Stimulated activated CD8-positive, alpha-beta memory T cell treated with anti-CD3 and anti-CD28 coated beads, Interleukin-4, amount 100 ng/mL, for 48 hours (primary cell): ENCODE measurements at places on chromosomes 16 and 17.

- DNase-seq = no peak
These were observed 6.2 kb downstream of the NF1 start for GRCh38 chr17:31100840-31101459.

DNA sequence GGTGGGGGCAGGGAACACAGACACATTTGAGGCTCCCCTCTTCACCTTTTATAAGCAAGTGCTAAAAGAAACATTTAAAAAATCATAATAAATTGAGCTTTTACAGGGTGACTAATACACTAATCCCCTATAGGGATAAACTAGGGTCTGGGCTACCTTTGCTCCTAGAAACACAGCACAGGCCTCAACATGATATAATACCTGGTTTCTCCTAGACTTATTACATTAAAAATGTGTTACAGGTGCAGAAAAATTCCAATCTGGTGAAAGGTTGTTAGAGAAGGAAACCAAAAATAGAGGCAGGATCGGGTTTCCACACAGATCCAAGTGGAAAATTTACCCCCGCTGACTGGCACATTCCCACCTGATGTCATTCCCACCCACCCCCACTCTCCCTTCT, 124.7 kb upstream of the NOG start:
- no peak for DNase-seq

DNA sequence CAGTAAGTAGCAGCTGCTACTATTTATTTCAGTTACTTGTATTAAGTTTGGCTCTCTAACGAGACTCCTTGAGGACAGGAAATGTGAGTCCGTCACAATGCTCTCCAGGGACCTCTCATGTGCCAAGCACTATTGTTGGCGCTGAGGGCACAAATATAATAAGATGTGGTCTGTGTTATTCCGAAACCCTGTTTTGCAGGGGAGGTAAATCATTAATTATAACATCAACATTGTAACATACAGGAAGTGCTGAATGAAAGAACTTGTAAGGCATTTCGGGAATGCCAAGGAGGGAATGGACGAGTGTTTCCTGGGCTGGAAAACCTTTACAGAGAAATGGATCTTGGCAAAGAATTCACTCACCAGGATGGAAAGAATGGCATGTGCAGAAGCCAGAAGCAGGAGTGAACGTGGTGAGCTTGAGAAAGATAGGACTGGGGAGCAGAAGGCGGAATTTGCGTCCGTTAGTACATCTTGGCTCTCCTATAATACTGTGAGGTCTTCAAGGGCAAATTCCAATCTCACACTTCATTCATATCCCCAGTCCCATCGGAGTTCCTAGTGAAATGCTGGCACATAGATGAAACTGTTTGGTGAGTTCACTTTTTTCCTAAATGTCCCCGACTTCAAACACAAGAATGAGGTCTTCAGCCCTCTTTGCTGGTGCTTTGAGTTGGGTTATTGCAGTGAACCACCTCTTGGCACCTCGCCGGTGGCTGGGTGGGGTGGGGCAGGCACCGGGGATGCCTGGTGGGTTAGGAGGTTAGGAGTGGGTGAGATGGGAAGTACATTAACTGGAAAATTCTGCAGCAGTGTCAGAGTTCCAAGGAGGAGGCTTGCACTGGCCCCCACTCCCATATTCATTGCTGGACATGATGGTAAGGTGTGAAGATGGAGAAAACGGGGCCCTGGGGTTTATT, 11.5 kb downstream of the TAC4 start:
- no peak for DNase-seq

DNA sequence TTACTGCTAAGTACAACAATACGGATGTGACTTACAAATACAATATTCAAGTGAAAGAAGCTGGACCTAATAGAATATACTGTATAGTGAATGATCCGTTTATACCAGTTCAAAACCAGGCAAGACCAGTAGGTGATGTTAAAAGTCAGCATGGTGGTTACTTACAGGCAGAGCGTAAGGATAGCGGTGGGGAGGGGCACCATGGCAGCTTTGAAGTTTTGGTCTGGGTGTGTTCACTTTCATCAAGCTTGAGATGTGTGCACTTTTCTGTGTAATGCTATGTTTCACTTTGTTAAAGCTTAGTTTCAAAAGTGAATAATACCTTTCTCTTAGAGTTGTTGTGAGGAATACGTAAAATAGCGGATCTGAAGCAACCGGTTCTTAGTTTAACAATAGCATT, 16.5 kb upstream of the SLC35G3 start:
- DNase-seq = no peak

- DNase-seq = no peak
These were observed 79.6 kb downstream of the KCNJ12 start for GRCh38 chr17:21455761-21456160.
